ENCODE measurements at places on chromosomes 4 and X.

DNA sequence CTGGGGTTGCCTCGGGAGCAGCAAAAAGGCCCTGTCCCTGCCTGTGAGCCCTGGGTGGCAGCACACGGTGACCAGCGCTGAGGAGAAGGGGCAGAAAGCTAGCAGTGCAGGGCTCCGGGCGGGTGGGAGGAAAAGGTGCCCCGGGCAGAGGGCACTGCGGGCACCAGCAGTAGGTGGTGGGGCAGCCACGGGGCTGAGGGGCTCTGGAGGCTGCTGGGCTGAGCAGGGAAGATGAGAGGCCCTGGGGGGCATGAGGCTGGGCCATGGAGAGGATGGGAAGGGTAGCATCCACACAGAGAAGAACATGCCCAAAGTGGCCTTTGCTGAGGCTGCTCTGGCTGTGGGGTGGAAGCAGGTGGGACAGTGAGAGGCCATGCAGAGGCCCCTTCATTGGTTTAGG, 67.5 kb upstream of the NKX1-1 start:
- DNase-seq, result no peak

GRCh38 chrX:110803506-110803905, 7.9 kb upstream of the CHRDL1 start:
- no peak for DNase-seq

DNA sequence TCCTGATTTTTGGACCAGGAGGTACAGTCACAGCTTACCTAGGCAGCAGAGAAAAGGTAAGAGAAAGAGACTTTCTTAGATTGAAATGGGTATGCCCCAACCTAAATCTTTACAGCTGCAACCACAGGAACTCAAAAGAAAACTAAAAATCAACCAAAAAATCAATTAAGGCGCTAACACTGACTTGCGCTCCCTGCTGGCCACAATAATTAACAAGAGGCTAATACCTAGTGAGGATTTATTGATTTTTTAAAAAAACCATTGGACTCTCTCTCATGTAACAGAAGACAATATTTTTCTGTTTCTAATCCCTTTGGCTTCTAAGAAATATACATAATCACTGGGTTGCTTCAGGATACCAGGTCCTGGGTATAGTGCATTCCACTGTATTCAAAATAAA, 153.9 kb upstream of the TENM3 start:
- no peak for DNase-seq

- DNase-seq, result no peak
Measured at GRCh38 chr4:112279882-112280315, 5.8 kb downstream of the TIFA start.

DNA sequence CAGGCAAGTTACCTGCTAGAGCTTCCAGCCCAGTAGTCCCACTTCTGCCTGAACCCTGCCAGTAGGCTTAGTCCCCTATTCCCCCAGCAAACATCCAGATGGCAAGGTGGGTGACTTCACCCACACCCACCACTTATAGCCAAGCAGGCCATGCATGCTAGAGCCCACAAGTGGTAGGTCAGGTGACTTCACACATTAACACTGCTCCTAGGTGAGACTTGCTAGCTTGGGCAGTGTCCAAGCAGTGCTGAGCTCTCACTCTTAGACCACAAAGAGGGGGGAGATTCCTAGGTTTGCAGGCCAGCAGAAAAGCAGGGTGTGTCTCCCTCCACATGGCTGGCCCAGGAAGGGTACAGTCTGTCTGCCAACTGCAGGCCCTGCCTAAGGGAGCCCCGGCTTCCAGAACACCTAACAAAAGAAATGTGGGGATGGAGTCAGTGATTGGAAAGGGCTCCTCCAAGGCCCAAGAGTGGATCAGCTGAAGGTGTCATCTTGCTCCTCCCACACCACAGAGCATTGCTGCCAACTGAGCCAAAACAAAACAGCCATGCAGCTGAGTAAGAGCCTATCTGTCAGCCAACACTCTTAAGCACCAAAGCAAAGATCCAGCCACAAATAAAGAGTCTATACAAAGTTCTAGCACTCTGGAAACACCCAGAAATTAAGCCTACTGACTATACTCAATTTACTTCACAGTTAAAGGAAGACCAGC, 158.1 kb upstream of the USP38 start:
- no peak for DNase-seq

DNA sequence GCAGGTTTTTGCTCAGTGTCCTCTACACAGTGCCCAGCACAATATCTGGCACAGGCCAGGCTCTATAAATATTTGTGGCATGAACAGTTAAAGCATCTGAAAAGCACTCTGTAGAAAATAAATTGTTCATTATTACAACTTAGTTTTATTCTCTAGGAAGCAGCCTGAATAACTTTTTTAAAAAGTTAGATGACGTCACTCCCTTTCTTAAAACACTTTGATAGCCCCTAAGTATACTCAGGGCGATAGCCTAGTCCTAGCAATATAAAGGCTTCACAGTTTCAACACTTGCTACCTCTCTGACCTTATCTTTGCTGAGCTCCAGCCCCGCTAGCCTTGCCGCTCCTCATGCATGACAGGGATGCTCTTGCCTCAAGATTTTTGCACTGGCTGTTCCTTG, 80.6 kb downstream of the GPM6A start:
- DNase-seq, result no peak

DNA sequence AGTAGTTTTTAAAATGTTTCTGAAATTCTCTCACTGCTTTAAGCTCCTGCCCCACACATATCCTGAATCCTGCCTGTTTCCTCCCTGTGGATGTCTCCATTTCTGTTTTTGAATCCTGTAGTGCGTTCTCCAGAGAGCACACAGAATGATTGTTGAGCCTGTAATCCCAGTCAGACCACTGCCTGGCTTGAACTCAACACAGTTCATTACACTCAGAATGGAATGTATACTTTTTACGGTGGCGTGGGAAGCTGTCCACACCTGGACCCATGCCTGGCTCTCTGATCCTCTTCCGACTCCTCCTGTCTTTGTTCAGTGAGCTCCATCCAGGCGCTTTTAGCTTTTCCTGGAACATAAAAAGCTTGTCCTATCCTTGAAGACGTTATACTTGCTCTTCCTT, 1217.0 kb upstream of the PRKX start:
- no peak for DNase-seq

- DNase-seq, result no peak
Measured at GRCh38 chr4:145934434-145935047, 4.1 kb downstream of the ZNF827 start.

- DNase-seq, result no peak
Measured at GRCh38 chrX:37578045-37578444, 6.6 kb downstream of the LANCL3 start.

- DNase-seq, result no peak
Measured at GRCh38 chrX:42220083-42220482, 296.7 kb upstream of the CASK start.

GRCh38 chr4:88341227-88342192, 37.1 kb upstream of the HERC6 start:
- DNase-seq, result no peak

GRCh38 chr4:70754990-70755688, 33.4 kb downstream of the RUFY3 start:
- no peak for DNase-seq

GRCh38 chrX:110415440-110416170, 57.0 kb downstream of the RTL9 start:
- DNase-seq, result no peak

GRCh38 chrX:131264665-131265064, 24.4 kb downstream of the IGSF1 start:
- DNase-seq, result no peak

DNA sequence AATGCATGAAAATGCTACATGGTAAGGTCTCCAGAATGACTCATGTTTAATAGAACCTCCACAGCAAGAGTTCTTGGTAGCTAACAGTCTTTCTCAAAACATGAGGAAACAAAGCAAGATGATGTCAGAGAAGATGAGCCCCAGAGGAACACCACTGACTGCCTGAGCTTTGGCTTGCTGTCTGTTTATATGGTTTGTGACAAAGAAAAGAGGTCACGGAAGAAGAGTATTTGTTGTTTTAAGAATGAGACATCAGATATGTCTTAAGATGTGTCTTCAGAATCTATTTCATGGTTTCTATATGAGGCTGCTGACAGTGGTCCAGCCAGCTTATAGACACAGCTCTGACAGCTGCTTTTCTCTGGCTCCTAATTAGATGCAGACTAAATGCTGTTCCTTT, 18.8 kb upstream of the AREG start:
- no peak for DNase-seq

- DNase-seq, result no peak
Measured at GRCh38 chrX:20500949-20501348, 234.2 kb upstream of the RPS6KA3 start.

GRCh38 chrX:65821721-65822496, 154.5 kb downstream of the MSN start:
- DNase-seq, result peak; percentile 3

- no peak for DNase-seq
Measured at GRCh38 chrX:115912372-115912897, 258.1 kb upstream of the AGTR2 start.

DNA sequence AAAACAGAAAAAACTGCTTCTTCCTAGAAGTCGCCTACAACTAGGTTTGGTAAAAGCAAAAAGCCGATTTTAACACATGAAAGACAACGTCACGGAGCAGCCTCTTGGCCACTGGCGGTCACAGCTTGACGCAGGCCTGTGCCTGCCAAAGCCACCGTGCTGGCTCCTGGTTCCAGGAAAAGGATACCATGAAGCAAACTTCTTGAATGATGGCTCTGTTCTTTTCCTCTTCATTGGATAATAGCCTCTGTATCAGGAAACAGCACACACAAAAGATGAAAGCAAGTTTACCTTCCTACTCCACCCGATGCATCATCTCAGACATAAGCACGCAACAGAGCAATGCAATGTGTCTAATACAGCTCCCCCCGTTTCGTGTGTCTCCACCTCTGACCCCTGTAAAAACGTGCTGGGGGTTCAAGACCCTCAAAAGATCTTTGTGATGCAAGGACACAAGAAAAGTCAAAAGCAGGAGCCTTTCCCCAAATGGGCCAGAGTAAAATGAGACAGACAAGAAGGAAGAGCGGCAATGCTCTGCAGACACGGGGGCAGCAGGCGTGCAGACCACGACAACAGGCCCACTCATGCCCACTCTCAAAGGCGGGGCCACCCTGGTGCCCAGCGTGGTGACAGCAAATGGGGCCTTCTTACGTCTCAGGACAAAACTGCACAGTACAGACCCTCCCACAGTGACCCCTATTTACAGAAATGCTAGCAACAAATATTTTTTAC, 19.4 kb downstream of the GAK start:
- DNase-seq, result no peak

- DNase-seq, result no peak
Measured at GRCh38 chrX:115632455-115632854, 71.5 kb downstream of the PLS3 start.
